Stimulated activated CD8-positive, alpha-beta memory T cell treated with anti-CD3 and anti-CD28 coated beads, Interleukin-7, amount 100 ng/mL, for 1 hour (primary cell): ENCODE measurements at places on chromosomes 2 and 18.

- no peak for DNase-seq
Observed at GRCh38 chr2:40448476-40449079, 3.3 kb downstream of the SLC8A1 start.

DNA sequence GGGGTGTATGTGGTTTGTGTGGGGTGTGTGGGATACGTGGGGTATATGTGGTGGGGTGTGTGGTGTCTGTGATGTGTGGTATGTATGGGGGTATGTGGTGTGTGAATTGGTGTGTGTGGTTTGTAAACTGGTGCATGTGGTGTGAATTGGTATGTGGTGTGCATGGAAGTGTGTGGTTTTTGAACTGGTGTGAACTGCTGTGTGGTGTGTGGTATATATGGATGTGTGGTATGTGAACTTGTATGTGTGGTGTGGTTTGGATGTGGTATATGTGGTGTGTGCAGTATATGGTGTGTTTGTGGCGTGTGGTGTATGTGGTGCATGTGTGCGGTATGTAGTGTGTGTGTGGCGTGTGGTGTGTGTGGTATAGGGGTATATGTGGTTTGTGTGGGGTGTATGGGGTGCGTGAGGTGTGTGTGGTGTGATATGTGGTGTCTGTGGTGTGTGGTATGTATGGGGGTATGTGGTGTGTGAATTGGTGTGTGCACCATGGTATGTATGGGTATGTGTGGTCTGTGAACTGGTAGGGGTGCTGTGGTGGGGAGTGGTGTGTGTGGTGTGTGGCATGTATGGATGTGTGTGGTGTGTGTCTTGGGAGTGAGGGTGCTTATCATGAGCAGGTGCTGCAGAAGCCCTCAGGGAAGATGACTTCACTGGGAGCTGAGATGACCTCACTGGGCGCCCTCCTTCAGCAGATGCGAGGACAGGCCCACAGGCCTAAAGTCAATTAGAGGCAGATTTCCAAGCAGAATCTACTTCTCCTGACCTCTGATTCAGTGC lies 209.6 kb upstream of the TNP1 start:
- DNase-seq = no peak

- DNase-seq = no peak
Observed at GRCh38 chr2:24418166-24418841, 58.0 kb upstream of the ITSN2 start.

GRCh38 chr2:165067643-165068486 lies 112.5 kb upstream of the SLC38A11 start:
- no peak for DNase-seq

DNA sequence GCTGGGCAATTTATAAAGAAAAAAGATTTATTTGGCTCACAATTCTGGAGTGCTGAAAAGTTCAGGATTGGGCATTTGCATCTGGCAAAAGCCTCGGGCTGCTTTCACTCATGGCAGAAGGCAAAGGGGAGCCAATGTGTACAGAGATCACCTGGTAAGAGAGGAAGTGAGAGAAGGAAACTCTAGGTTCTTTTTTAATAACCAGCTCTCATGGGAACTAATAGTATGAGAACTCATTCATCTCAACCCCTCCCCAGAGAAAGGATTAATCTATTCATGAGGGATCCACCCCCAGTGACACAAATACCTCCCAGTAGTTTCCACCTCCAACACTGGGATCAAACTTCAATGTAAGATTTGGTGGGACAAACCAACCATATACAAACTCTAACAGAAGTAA lies 129.0 kb downstream of the EVA1A start:
- DNase-seq = no peak
